Immature natural killer cell (primary cell): ENCODE measurements at places on chromosomes 1 and 21. TPM values are rescaled to one million over a fixed set of nuclear protein-coding genes. Genes with fewer than 3 reads are reported as not detected.

GRCh38 chr1:40004857-40005256 lies 35.7 kb upstream of the CAP1 start:
- DNase-seq = no peak

DNA sequence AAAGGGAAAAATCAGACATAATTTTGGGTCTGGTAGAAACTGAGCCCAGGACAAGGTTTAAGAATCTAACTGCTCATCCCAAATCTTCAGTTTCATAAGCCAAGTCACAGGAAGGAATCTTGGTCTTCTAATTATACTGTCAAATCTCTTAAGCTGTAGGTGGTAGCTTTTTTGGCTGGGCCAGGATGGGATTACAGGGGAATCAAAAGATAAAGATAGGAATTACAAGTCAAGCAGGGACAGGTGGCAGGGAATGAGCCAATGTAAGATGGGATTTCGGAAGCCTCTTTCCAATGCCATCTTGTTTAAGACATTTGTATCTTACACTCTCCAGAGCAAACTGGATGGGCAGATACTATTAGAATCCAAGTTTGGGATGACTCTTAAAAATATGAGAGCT lies 383.5 kb downstream of the KCNH1 start:
- DNase-seq = no peak

RSPO1 gene
- polyA plus RNA-seq = not detected

DNA sequence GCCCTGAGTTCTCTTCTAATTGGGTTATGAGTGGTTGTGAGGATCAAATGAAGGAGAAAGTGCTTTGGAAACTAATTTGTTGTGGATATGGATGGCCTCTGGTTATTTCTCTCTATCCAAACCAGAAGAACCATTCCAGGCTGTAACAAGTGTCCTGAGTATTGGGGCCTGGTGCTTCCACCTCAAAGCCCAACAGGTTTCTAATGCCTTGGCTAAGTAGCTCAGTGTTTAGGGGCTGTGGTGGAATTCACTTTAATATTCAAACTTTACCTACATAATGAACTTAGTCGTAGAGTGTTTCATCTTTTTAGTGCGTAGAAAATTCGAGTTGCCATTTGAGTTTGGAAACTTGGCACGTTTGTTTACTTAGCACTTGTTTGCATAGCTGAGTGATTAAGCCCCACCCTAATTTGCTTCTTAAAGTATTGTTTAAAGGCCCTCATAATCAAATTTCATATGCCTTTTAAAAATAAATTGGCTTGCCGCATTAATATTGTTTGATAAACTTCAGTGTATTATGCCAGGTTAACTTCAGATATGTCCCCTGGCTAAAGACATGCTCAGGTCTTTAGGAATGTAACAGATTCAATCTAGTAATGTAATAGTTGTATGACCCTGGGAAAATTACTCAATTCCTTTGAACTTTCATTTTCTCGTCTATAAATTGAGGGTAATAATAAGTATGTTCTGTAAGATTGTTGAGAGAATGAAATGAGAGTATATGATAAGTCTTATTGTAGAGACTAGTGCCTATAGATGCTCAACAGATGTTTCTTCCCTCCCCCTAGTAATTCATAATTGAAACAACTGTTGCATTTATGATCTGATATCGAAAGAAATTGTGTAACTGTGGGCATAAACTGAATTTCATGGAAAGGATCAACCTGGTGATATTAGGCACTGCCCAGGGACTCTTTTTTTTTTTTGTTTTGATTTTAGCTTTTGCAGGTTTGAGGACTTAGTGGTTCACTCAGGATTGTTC lies 1.6 kb downstream of the AGO4 start:
- DNase-seq = no peak

DNA sequence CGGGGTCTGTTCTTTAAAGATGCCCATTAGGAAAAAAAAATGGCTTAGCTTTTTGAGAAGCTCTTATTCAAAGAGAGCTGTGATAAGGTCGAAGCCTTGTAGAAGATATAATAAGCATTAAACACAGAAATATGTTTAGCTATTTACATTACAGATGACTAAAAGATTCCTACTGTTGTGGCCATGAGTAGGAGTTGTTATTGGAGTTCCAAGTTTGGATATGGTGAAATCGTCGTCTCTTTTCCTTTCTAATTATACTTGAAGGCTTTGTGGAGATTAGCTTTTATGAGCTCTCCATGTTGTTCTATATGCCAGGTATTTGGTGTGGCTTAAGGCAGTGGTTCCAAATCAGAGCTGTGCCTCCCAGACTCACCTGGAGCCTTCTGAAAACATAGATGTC lies 79.9 kb upstream of the LAMC2 start:
- DNase-seq = no peak

GRCh38 chr1:31872658-31873636 lies 57.1 kb upstream of the SPOCD1 start:
- DNase-seq = peak; percentile 77

- peak; percentile 36 for DNase-seq
Measured at GRCh38 chr1:202193614-202194327, at the start of gene LGR6. Gene LGR6 (plus strand): TSS chr1:202193799. CDS start chr1:202193990, 191 bp downstream.

TTC3 gene
- polyA plus RNA-seq = 26.9 TPM

DNA sequence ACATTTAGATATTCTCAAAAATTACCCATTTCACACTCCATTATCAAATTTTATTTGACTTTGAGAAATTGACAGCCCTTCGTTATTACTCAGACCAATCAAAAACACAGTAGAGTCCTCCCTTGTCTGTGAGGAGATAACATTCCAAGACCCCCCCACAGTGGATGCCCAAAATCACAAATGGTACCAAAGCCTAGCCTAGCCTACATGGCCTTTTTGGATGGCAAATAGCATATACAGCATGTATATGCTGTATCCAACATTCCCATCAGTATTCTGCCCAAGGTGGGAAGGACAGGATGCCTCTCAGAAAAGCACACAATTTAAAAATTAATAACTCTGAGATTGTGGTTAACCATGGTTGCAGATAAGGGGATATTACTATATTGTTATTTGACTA lies 17.3 kb downstream of the SFPQ start:
- no peak for DNase-seq

LCK gene
- 704 TPM for polyA plus RNA-seq

- DNase-seq = no peak
Measured at GRCh38 chr21:34499116-34499515, 12.9 kb downstream of the KCNE1 start.

DNA sequence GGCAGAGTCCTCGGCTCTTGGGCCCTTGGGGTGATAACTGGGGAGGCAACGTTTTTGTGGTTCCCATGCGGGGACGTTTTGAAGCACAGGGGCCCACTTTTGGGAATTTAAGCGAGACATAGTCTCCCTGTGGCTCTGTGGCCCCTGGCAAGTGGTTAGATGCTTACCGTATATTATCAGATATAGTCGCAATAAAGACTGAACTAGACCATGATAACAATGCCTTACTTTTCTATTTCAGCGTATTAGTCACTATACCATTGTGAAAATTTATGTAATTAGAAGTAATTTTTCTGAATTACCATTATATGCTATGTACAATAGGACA lies 538 bp upstream of the RCAN1 start:
- no peak for DNase-seq

PLA2G2C gene
- polyA plus RNA-seq = not detected

GRCh38 chr1:60637651-60638050 lies 444.7 kb upstream of the NFIA start:
- no peak for DNase-seq

- no peak for DNase-seq
Measured at GRCh38 chr1:46692811-46693770, 21.4 kb downstream of the TEX38 start.

GRCh38 chr21:32135401-32136363 lies 143.2 kb downstream of the MIS18A start:
- no peak for DNase-seq

GRCh38 chr1:162166917-162167615 lies 97.6 kb downstream of the NOS1AP start:
- DNase-seq = no peak

DNA sequence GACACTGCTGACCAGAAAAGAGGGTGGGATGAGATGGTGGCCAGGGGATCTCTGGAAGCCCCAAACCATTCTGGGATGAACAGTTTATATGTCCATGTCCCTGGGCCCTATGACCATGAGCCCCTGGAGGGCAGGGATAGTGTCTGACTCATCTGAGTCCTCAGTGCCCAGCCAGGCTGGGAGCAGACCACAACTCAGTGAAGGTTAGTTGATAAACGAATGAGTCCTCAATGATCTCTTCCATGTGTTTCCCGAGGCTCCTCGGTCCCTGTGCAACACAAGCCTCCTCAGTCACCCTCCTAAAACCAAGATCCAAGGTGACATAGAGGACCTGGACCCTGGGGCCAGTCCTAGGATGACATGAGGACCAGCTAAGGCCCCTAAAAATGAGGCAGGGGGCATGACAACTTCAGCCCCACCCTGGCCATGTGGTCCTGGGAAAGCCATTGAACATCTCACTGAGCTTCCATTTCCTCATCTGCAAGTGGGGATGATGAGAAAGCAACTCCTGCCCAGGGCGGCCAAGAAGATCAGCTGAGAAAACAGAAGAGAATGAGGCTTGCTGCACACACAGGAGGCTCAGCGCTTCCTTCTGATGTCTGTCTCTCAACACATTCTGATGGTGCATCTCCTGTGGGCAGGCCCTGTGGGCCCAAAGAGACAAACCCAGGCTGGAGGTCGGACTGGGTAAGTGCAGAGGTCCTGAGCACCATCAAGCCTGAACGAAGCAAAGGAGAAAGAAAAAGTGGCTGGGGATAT lies 86.3 kb downstream of the GLIS1 start:
- DNase-seq = no peak

GRCh38 chr1:27632387-27633297 lies 2.3 kb downstream of the FGR start:
- DNase-seq = peak; percentile 56

OR10R2 gene
- not detected for polyA plus RNA-seq

- DNase-seq = no peak
Measured at GRCh38 chr1:119582801-119583200, 65.3 kb downstream of the ZNF697 start.
